ENCODE measurements at places on chromosomes 13 and 19.

GRCh38 chr13:40109351-40109844 lies 453.9 kb downstream of the COG6 start:
- DNase-seq = no peak

DNA sequence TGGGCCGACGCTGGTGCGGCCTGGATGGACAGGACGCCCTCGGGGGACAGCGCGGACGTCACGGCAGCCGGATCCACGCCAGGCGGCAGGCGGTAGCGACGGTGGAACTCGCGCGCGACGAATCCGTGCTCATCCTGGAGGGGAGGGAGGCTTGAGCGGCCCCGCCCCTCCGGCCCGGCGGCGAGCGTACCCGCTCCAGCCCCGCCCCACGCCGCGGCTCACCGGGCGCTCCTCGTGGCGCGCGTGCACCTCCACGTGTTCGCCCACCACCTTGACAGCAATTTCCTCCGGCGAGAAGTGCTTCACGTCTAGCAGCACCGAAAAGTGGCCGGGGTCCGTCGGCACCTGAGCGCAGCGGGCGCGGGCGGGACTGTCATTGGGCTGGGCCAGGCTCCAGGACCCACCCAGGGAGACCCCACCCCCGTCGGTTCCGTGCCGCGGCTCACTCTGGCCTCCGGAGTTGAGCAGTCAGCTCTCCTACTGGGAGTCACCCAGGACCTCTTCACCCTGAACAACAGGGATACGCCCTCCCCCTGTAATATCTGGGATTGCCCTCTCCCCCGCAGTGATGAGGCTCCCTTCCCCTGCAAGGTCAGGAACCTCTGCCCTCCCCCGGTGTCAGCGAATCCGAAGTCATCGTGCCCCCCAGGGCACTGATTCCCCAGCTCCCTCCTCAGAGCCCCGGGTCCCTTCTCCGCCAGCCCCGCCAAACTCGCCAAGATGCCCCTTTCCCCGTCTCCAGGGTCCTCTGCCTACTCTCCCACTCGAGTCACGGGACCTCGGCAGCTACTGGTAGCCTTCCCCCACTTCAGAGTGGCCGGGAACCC lies 1.1 kb downstream of the HSPB6 start:
- DNase-seq = no peak

DNA sequence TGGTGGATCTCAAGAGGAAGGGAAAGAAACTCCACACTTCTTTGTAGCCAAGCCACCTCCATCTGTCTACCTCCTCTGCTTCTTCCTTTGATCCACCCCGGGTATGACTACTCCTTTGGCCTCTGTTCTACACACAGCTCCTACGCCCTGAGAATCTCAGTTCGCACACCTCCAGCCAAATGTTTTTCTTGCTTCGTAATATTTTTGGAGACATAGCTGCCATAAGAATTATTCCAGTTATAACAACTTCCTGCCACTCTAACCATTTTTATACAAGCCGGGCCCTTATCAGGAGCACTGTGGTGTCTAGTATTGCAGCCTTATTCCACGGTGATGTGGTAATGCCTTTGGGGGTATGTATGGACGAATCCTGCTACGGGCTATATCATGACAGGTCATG lies 126.7 kb downstream of the STARD13 start:
- DNase-seq = no peak

- DNase-seq = no peak
Measured at GRCh38 chr13:24063281-24063877, 97.1 kb upstream of the SPATA13 start.

GRCh38 chr13:33289966-33290365 lies 4.4 kb upstream of the STARD13 start:
- DNase-seq = no peak
